ENCODE measurements at places on chromosomes 2 and 18.

DNA sequence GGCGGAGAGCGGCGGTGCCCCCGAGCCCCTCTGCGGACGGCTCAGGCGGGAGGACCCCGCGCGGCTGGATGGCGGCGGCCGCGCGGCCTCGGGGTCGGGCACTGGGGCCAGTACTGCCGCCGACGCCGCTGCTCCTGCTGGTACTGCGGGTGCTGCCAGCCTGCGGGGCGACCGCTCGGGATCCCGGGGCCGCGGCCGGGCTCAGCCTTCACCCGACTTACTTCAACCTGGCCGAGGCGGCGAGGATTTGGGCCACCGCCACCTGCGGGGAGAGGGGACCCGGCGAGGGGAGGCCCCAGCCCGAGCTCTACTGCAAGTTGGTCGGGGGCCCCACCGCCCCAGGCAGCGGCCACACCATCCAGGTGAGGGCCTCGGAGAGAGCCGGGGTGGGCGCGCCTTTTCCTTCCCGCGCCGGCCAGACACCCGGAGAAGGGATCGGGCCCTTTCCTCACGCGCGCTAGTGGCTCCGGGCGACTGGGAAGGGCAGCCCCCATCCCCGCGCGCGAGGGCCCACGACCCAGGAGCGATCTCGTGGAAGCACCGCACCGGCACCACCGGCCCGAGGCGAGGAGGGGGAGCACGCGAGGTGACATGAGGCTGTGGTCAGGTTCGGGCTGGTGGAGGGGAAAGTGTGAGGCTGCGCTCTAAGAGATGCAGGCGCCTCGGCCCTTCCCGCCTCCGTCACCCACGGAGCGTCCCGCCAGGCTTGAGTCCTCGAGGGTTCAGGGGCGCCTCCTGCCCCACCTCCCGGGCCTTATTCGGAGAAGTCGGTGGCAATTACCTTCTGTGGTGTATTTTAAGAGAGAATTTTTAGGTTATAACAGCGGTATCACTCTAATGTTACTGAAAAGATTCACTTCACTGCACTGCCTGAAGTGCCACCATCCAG is 607 bp downstream of the LAMA3 start:
- no peak for DNase-seq

DNA sequence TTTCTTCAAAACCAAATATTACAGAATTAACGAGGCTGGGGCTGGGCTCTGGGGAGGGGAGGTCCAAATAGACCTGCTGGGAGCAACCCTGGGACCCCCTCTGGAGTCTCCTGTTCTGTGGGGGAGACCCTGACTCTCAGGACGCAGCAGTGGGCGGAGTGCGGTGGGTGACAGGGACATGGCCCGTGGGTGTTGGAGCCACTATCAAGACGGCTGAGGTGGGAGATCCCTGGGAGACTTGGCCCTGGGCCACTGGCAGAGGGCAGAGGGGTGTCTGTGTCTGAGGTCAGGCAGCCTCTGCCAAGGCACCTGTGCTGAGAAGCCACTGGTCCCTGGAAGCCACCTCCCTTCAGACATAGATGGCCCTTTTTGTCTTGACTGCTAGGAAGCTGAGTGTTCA is 79.5 kb upstream of the CTDP1 start:
- DNase-seq: no peak

- no peak for DNase-seq
These were observed 100.7 kb downstream of the ANKRD44 start for GRCh38 chr2:197209742-197210408.

DNA sequence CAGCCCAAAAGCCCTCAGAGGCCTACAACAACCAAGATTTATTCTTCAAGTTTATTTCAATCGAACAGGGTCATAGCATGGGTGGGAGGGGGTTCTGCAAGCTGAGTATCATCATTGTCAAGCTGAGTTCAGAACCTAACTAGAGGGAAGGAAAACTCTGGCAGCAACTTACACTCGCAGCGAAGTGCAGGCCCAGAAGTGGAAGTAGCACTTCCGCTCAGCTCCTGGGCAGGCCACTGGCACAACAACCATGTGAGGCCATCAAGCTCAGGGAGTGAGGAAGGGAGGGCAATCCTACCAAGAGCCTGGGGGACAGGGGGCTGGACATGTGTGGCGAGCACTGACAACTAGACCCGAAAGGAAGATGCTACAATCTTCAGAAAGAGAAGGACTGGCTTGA is 4.8 kb downstream of the UXS1 start:
- no peak for DNase-seq

DNA sequence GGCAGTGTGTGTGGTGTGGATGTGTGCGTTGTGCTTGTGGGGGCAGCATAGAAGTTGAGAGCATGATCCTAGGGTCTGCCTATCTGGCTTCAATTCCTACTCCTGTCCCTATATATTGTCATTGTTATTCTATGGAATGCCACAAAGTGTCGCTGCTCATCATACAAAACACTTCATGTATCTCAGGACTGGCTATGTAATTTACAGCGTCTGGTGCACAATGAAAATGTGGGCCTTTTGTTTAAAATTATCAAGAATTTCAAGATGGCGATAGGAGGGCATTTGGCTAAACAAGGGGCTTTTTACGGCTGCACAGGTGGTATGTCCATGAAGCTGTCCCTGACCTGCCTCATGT is 3.4 kb downstream of the SERPINB2 start:
- DNase-seq: no peak

Data from pulmonary artery endothelial cell (primary cell).